Sciatic nerve (tissue), 2 donors: ENCODE measurements at places on chromosomes 16 and 17.
A peak's percentile ranks its signal among the peaks of the same experiment; 100 is the strongest.

- DNase-seq, result no peak
Measured at GRCh38 chr17:27315796-27316465, 22.0 kb downstream of the WSB1 start.

GRCh38 chr16:86882586-86883280 is 304.4 kb downstream of the FOXL1 start:
- DNase-seq, result no peak

- peak; percentile 83 for DNase-seq
Measured at GRCh38 chr17:82297280-82297713, 20.1 kb downstream of the CD7 start.

- DNase-seq, result no peak
Measured at GRCh38 chr17:64682261-64683181, 20.4 kb upstream of the SMURF2 start.

DNA sequence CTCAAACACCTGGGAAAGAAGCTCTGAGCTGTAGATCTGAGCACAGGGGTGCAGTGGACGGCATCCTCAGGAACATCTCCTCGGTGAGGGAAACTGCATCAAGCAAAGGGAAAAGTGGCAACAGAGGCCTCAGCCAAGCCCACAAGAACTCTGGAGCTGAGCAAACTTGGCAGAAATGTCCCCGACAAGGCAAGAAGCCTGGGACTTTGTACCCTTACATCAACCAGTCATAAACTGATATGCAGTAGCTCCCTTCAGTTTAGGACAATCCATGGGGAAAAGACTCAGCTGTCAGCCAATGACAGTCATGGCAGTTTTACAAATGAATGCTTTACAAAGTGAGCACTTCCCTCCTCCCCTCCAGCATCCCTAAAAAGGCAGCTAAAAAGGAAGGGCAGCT is 210.0 kb upstream of the DYNLRB2 start:
- DNase-seq, result no peak
